ENCODE measurements at places on chromosomes 11 and 22.

DNA sequence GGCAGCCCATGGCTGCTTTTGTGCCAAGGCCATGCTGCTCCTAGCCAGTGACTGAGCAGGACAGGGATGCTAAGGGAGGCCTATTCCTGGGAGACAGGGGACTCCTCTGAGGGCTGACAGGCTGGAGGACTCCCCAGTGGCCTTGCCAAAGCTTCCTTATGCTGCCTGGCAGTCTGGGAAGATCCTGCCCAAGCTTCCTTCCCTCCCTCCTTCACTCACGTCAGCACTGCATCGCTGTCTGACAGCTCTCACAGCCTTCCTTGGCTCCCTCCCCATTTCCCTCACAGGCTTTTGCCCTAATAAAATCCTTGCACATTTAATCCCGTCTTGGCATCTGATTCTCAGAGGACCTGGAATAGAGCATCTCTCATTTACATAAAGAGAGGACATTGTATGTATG lies 26.5 kb downstream of the HTR3A start:
- no peak for DNase-seq
- H3K27ac ChIP-seq, result no peak overlapping the region
- H3K36me3 ChIP-seq, result no peaks in the 10 kb centered on the region
- H3K4me1 ChIP-seq, result no peaks in the 10 kb centered on the region

GRCh38 chr11:74980634-74981033 lies 8.1 kb upstream of the NEU3 start:
- no peak overlapping the region for H3K4me3 ChIP-seq
- peaks cover 2% of the 10 kb centered on the region for H3K36me3 ChIP-seq
- no peaks in the 10 kb centered on the region for H3K27me3 ChIP-seq

GRCh38 chr11:85540635-85541205 lies 86.4 kb downstream of the DLG2 start:
- H3K27me3 ChIP-seq, result no peaks in the 10 kb centered on the region
- H3K4me3 ChIP-seq, result no peak overlapping the region
- no peak overlapping the region for H3K27ac ChIP-seq

- H3K4me3 ChIP-seq, result no peak overlapping the region
- H3K36me3 ChIP-seq, result no peaks in the 10 kb centered on the region
- no peak for DNase-seq
- H3K4me1 ChIP-seq, result no peaks in the 10 kb centered on the region
Observed at GRCh38 chr11:120182790-120183491, 27.9 kb upstream of the OAF start.

DNA sequence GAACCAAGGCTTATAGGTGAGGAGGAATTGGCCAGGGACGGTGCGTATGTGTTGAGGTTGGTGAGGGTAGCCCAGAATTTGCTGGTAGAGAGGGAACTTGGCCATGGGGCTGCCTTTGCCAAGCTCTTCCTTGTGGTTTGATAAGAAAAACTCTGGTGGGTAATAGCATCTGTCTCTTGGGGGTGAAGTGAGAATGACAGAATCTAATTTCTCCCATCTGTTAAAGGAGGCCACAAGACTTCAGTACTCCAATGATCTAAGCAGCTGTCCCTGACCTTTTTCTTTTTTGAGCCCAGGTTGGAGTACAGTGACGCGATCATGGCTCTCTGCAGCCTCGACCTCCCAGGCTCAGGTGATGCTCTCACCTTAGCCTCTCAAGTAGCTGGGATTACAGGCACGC lies 36.0 kb upstream of the PICK1 start:
- no peaks in the 10 kb centered on the region for H3K36me3 ChIP-seq
- no peaks in the 10 kb centered on the region for H3K27me3 ChIP-seq
- H3K27ac ChIP-seq, result no peak overlapping the region
- H3K4me3 ChIP-seq, result no peak overlapping the region
- no peak for DNase-seq

Data from B cell (primary cell).